ENCODE measurements at places on chromosomes 2 and 18.

DNA sequence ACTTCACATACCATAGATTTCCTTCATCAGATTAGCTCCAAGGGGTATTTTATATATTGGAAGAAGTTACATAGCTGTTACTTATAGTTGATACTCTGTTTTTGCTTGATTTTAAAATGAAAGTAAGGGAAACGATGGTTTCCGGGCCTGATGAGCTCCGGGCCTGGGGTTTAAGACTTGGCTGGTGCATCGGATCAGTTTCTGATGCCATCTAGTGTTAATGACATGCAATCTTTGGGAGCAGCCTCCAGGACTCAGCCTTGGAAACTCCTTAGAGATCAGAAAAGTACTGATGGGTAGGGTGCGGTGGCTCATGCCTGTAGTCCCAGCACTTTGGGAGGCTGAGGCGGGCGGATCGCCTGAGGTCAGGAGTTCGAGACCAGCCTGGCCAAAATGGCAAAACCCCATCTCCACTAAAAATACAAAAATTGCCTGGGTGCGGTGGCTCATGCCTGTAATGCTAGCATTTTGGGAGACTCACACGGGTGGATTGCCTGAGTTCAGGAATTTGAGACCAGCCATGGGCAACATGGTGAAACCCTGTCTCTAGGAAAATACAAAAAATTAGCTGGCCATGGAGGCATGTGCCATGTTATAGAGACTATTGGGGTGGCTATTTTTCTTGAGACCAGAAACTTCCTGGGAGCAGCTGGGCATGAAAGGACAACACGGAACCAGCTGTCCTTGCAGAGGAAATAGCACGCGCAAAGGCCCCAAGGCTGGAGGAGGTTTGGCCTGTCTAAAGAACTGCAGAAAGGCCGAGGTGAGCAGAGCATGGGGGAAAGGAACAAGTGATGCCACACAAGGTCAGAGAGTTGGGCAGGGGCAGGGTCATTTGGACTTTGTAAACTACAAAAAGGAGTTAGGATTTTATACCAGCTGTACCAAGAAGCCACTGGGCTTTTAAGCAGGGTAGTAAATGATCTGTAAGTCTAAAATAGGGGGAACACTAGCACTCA, 46.9 kb upstream of the CNOT11 start:
- DNase-seq = no peak

GRCh38 chr2:18104595-18105224, 226.2 kb downstream of the KCNS3 start:
- no peak for DNase-seq

DNA sequence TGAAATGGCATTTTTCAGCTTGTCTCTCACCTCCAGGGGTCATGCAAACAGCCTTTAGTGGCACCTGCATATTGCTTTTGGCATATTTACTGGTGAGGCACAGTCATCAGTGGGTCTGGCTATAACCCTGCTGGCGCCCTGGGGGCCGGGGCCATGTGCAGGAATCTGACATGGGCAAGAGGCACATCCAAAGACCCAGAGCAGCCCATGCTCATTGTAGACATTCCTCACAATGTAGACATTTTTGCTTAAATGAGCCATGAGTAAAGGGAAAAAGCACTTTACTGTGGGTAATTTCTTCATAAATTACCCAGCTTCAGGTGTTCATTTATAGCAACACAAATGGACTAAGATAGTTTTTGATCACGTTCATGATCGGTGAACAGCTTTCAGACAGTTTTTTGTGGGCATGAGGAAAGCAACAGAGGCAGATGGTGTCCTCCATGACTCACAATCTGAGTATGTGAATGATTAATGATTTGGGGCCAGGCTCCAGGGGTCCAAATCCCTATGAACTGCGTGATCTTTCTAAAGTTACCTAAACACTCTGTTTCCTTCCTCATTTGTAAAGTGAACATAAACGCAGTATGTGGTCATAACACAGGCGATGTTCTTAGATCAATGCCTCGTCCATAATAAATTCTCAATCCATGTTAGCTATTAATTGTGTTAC, 85.8 kb downstream of the LIPG start:
- no peak for DNase-seq

DNA sequence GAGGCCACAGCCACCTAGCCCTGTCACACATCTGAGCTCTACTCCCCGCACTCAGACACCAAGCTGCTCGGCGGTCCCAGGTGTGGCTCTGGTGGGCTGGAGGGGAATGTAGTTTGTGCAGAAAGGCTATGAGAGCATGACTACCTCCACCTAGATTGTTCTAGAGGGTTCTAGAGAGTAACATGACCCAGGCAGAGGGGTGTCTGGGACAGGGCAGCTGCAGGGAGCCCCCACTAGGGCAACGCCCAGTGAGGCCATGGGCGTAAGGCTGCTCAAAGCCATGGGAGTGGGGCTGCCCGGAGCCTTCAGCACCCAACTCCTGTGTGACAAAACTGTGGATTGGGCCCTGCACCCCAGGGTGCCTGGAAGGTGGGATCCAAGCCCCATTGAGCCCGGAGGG, 511.4 kb upstream of the MYT1L start:
- no peak for DNase-seq

DNA sequence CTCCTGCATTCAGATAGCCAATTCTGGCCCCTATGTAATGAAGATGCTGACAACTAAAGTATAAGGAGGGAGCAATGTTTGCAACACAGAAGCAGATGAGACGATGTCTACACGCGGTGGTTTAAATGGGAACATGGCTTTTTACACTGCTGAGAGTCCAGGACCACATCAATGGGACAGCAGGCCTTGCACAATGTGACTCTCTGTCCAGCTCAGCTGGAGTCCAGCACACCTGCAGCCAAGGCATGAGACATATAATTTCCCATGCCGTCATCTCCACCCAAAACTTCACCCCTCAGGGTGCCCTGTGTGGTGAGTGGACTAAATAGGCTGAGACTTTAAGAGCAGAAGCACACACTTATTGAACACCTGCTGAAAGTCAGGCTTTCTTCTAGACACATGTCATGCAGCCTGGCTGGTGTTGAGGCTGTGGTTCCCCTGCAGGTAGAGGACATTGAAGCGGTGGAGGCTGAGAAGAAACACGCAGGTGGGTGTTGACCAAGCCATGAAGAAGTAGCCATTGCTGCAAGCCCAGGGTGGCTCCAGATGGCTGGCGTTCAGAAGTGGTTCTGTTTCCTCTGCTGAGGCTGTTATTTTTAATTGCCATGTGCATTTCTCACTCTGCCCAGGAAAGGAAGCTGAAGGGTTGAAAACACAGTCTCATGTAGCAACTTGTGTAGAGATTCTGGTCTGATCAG, 345.6 kb downstream of the MYCN start:
- DNase-seq = no peak
